ENCODE measurements at places on chromosomes 12 and 14.

DNA sequence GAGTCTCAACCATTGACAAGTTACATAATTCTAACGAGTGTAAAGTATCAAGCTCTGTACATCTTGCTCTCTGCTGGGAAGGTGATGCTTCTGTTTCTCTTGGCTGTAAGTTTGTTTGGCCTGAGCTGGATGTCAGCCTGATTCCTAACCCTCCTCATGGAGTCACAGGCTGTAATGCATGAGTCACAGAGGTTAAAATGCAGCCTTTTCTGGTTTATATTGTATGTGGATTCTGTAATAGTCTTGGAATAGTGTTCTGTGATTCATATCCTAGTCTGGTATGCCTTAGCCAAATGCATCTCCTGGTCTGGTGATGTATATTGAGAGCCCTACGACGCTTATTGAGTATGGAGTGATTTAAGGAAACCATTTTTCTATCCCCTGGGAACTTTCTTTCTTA is 104.5 kb upstream of the FRMD6 start:
- DNase-seq: peak; percentile 87

DNA sequence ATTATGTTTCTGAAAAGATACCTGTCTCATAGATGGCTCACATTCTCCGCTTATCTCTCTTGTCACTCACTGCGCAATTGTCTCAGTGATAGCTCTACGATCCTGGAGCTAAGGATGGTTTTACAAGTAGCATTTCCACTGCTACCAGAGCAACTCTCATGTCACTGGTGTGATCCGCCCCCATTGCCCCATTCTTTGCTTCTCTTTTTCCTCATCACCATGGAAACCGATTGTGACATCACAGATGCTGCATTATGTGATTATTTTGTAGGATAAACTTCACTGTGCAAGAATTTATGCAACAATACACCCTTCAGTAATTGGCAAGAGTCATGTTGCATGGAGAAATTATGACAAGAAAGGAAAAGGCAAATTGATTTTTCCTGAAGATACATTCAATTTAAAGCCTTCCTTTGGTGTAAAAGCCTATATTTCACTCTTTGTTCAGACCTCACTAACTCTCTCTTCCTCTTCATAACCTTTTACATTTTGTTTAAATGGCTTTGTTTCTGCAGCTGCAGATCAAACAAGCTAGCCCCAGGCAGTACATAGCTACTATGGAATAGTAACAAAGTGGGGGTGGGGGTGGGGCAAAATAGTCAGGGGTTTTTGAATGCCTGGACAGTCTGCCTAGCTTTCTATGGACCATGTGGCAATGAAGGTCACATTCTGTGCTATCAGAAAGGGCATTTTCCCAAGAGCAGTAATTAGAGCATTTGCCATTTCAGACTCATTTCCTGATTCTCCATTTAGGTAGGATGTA is 539.8 kb downstream of the NRXN3 start:
- no peak for DNase-seq

DNA sequence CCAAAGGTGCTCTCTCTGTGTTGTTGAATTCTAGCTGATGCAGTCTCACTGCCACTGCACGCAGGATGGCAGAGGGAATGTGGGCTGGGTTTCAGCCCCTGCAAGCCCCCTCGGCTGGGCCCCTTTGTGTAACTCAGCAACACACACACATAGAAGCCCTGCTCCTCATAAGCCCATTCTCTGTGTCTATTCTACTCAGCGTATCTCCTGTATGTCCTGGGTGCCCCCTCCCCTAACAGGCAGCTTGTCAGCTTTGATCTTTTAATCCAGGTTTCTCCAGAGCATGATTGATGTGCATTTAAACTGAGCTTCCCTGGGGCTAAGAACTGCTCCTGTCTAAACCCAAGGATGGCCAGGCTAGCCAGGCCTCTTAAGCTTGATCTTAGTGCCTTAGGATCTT is 43.0 kb downstream of the SRRM4 start:
- no peak for DNase-seq

GRCh38 chr14:93051600-93052546 is 63.9 kb downstream of the ITPK1 start:
- no peak for DNase-seq

- DNase-seq: no peak
These were observed 21.4 kb upstream of the TMTC2 start for GRCh38 chr12:82665142-82665923.

DNA sequence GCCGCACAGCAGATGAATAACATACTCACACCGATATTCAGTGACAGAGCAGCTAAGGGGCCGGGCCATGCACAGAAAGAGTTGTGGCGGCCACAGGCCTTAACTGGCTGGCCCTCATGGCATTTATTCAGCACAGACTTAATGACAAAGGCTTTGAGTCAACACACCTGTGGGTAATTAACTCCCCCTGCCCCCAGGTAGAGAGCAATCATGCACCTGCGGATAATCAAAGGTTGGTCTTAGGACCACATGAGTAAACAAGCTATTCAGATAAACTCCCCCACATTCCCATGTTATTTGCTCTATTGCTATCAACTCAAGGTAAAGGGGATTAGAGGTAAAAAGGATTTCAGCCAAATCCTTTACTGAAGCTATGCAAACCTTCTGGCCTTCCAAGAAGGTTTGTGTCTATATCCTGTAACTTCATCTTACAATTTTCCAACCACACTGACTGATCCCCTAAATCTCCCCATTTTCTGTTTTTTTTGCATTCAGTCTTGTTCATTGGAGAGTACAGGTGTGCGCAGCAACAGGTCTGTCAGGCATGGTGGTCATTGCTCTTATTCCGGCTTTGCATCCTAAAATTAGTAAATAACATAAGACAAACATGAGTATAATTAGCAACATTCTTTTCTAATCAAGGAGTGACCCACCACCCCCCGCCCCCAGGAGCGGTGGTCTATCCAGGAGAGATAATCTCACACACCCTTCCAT is 16.9 kb upstream of the BLTP3B start:
- DNase-seq: no peak

DNA sequence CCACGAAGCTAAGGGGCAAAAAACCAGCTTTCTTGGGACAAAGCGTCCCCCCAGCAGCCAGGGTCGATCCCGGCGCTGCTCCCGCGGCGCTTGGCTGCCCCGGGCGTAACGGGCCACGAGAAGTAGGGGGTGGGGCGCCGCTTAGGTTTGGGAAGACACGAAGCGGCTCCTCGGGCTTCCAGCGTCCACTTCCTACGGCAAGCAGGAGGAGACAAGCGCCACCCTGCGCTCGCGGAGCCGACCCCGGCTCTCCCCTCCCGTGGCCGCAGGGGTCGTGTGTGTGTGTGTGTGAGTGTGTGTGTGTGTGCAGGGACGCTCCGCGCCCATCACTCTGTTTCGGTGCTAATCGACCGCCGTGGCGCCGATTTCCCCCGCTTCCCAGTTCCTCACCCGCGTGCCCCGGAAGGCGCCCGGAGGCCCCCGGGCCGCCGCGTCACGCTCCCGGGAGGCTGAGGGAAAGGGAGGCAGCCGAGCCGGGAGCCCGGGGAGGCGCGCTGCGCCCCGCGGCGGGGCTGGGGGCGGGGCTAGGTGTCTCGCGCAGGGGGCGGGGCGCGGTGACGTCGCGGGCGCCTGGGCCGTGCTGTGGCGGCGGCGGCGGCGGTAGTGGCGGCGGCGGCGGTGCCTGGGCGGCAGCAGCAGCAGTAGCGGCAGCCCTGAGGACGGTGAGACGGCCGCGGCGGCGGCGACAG is at the start of gene ERC1:
Gene ERC1 (plus strand): TSS at position 563 of the 689 bp plus-strand sequence. CDS start 36,681 bp downstream, outside the sequence.
- peak; percentile 97 for DNase-seq

- DNase-seq: no peak
These were observed 112.0 kb downstream of the GPHN start for GRCh38 chr14:66619952-66620351.

DNA sequence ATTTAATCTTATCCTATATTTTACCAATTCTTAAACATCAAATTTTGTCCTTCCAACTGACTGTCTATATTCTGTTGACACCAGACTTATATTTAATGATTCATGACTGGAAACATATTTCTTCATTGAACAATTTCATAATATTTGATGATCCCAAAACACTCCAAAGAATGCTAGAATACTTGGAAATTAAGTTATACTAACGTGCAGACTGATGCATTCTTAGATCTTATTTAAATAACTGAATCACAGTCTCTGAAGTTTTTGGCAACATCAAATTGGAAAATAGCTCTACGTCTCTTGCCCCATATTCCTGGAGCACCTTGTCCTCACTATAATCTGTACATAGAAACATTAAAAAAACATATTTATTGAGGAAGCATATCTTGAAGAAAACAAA is 127.4 kb downstream of the HMGA2 start:
- no peak for DNase-seq

- DNase-seq: peak; percentile 62
These were observed 50.8 kb upstream of the PTHLH start for GRCh38 chr12:28023156-28023887.

DNA sequence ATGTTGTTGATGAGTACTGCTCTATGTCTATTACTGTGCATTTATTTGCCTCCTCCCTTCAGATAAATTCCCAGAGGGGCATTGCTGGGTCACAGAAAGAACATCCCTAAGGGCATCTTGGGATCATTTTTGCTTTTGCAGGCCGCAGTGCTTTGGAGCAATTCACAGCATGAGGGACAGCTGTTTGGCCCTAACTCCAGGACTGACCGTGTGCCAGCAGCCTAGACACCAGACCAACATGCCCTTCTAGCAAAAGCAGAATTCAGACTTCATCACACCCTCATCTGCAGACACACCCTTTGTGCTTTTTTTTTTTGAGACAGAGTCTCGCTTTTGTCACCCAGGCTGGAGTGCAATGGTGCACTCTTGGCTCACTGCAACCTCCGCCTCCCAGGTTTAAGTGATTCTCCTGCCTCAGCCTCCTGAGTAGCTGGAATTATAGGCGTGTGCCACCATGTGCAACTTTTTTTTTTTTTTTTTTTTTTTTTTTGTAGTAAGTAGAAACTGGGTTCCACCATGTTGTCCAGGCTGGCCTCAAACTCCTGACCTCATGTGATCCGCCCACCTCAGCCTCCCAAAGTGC is 31.0 kb downstream of the RNF34 start:
- no peak for DNase-seq

DNA sequence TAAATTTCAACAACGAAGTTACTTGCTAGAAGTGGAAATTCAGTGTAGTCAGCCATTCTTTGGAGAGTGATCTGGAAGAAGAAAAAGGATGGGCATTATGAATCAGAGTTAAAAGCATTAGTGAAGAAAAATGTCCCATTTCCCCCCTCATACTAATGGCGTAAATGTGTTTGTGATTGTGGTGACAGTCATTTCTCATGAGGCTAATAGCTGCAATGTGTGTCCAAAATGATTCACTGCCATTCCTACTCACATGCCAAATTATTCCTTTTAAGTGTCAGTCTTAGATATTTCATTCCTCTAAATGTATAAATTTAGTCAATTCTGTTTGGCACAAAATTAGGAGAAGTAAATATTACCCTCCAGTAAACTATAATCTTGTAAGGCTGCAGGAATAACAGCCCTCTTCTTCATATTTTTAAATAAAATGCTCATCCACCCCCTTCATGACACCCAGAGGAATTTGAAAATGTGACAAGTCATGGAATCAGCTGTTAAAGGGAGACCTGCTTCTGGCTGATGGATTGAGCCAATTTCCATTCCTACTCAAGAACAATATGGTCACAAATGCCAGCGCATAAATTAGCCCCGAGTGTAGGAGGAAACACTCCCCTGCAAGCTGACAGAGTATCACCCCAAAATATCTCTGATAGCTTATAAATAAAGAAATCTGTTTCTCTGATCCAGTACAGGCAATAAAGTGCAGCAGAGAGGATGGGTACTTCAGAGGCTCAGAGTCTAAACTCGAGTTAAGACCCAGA is 912.3 kb upstream of the SEL1L start:
- no peak for DNase-seq

DNA sequence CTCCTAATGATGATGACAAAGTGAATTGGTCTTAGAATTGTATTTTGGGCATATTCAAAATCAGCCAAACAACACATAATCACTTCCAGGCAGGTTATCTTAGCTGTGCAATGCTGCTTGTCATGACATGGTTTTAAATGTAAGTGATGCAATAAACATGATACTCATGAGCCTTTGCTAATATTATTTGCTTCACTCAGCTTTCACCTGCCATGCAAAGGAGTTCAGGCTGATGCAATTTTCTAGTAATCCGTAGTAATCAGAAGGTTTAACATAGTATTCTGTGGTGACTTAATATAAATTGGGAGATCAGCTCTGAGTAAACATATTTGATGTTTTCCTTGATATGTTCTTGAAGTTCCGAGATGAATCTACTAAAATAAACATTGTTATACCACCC is 29.1 kb downstream of the TMEM260 start:
- no peak for DNase-seq

DNA sequence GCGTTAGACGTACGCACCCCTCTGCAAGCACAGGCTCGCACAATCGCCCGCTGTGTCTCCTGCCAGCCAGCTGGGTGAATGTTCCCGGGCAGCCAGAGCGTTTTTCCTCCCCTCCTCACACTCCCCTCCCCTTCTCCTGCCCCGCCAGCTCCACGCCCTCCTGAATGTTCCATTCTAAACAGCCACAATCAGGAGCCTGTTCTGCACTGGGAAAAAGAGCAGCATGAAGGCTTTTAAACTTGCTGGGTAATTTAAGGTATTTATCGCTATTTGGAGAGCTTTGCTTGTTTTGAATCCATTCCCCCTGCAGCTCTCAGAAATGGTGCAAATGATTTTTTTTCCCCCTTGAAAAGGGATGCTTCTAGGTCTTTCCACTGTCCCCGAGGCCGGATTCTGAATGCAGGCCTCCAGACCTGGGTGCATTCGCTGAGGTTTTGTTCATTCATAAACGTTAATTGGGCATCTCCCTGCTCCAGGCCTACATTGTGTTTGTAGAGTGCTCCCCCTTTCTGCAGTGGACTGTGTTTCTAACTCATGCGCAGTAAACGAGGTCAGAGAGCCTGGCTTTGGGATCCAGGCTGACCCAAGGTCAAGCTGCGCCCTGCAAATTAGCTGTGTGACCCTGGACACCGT is 212.5 kb downstream of the CHST11 start:
- no peak for DNase-seq

GRCh38 chr12:7899755-7900154 is 27.0 kb upstream of the SLC2A14 start:
- peak; percentile 37 for DNase-seq

- DNase-seq: no peak
These were observed 717 bp downstream of the VASH1 start for GRCh38 chr14:76761960-76762410.

DNA sequence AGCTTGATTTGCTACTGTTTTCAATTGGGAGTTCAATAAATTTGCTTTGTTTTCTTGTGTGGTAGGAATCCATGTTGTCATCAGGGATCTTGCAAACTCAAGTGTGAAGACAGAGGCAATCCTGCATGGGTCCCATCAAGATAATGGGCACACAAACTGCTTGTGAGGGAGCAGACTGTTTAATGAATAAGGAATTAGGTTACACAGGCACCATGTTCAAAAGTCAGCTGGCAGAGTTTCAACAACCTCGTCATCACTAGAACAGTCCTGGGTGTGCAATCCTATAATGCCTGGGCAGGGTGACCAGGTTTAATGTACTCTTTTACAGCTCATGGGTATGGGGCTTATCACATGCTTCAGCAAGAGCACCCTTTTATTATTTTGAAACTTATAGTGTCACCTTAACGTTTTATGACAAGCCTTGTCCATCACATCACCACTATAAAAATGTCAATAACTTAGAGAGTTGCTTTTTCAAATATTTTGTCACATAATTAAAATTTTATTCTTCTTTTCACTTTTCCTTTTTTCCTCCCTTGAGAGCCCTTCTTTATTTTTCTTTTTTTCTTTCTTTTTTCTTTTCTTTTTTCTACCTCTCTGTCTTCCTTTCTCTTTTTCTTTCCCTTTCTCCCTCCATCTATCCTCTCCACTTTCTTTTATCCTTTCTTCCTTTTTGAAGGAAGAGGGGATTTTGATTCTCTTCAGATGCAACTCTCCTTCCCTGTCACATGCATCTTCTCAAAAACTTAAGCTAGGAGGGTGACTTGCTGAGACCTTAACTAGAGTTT is 252.2 kb upstream of the ATP2B1 start:
- DNase-seq: no peak

GRCh38 chr12:132171293-132171967 is 27.2 kb downstream of the NOC4L start:
- no peak for DNase-seq

Data from AG20443 (cell line).